ENCODE measurements at places on chromosomes 7 and 10. TPM values are rescaled to one million over a fixed set of nuclear protein-coding genes. Genes with fewer than 3 reads are reported as not detected.

DNA sequence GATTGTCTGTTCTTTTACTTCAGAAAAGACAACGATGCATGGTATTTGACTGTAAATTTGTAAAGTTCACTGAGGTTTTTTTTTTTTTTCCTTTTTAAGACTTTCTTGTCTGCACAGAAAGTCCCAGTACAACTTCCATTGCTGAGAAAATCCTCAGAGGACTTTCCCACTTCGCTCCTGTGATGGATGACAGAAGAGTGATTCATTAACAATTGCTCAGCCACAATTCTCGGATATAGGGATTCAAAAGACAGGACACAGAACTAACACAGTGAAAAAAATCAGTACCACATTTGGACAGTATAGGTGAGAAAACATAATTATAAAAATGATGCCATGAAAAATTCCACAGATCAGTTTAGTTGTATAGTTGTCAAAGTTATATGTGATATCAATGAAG, 48.0 kb downstream of the SEC23IP start:
- DNase-seq: no peak

GRCh38 chr7:8063706-8064297, 95.2 kb downstream of the GLCCI1 start:
- no peak for DNase-seq

DNA sequence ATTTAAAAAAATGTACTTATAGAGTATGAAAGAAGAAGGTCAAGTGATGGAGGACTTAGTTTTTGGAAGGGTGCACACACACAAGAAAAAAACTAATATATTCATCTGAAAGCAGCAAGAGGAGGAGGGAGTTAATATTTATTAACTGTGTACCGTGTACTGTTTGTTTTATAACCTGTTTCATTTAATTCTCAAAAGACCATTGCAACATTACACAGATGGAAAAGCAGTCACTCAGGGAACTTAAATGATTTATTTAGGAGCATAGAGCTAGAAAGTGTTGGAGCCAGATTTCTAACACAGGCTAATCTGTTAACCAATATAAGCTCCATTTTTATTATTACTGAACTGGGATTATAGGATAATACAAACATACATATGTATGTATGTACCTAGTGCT, 36.7 kb downstream of the GLCCI1 start:
- DNase-seq: no peak

GRCh38 chr10:128081720-128082119, 44.5 kb downstream of the MKI67 start:
- no peak for DNase-seq

The STAMBPL1 gene
- total RNA-seq: not detected

The ARHGEF35 gene
- total RNA-seq: not detected
